Substantia nigra (tissue), 51 donors: ENCODE measurements at places on chromosomes 4 and X.

GRCh38 chr4:55323375-55323774, 22.7 kb upstream of the SRD5A3 start:
- DNase-seq = no peak

GRCh38 chr4:149291463-149291862, 524.2 kb downstream of the IQCM start:
- DNase-seq = no peak

- DNase-seq = no peak
Measured at GRCh38 chrX:8141896-8142295, 29.2 kb downstream of the VCX2 start.

- no peak for DNase-seq
Measured at GRCh38 chr4:78644063-78644691, 92.6 kb downstream of the ANXA3 start.

DNA sequence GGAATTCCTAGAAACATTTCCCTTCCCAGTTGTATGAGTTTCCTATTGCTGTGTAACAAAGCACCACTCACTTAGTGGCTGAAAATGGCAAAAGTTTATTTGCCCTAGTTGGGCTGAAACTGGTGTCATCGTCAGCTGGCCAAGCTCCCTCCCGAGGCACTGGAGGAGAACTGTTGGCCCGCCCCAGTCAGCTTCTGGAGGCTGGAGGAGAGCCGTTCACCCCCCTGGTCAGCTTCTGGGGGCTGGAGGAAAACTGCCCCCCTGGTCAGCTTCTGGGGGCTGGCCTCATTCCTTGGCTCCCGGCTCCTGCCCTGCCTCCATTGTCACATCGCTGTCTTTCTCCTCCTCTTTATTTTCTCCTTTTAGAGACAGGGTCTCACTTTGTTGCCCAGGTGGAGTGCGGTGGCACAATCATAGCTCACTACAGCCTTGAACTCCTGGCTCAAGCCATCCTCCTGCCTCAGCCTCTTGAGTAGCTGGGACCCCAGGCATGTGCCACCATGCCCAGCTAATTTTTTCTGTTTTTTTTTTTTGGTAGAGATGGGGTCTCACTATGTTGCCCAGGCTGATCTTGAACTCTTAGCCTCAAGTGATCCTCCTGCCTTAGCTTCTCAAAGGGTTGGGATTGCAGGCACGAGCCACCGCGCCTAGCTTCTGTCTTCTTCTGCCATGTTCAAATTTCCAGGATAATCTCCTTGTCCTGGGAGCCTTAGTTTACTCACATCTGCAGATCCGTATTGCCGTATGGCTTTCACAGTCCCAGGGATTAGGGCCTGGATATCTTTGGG, 3.2 kb downstream of the RGS12 start:
- DNase-seq = no peak

- DNase-seq = no peak
Measured at GRCh38 chr4:158622251-158622650, 49.4 kb downstream of the C4orf46 start.

DNA sequence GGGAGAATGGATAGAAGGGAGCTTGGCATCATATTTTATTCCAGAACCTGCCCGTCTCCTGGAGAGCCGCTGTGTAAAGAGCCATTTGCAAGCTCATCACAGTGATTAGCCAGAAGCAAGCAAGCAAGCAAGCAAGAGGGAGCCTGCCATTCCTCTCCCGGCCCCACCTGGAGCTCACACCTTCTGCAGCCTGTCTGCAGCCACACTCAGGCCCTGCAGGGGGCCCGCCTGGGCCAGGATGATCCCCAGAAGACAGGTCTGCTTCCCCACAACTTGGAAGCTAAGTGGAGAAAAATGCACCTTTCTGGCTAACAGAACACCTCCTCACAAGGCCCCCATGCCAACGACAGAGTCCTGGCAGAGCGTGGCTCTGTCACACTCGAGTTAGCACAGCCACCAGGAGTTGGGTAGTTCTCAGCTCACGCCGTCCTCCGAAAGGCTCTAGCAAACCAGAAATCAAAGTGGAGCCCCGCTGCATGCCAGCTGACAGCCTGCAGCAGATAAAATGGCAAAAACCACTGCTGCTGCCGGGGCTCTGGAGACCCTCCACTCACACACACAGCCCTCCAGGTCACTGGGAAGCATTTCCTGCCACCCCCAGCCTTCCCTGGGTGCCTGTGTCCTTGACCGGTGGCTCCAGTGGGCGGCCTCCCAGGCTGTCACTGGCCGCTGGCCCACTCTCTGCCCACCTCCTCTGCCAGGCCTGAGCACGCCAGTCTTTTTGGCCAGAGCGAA, 54.9 kb downstream of the DCTD start:
- no peak for DNase-seq

DNA sequence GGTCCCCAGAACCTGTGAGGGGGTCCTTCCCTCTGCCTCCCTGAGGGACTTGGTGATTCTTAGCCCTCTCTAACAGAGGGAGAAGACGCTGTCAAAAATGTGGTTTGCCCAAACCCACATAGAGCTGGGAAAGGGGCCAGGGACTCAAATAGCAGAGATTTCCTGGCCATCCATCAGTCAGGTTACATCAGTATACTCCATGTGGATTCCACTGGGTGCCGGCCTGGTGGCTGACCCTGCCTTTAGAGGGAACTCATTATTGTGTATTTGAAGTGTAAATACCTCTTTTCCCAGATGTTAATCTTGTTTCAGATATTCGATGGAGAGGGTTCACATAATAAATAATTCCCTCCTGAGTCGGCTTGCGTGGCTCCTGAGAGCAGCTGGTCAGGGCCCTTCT, 130.3 kb downstream of the TBL1X start:
- DNase-seq = no peak

GRCh38 chr4:102632241-102633065, 128.3 kb downstream of the MANBA start:
- DNase-seq = no peak

GRCh38 chrX:19849464-19850080, 37.8 kb downstream of the SH3KBP1 start:
- no peak for DNase-seq

GRCh38 chr4:123412091-123412505, 15.5 kb downstream of the SPRY1 start:
- no peak for DNase-seq

DNA sequence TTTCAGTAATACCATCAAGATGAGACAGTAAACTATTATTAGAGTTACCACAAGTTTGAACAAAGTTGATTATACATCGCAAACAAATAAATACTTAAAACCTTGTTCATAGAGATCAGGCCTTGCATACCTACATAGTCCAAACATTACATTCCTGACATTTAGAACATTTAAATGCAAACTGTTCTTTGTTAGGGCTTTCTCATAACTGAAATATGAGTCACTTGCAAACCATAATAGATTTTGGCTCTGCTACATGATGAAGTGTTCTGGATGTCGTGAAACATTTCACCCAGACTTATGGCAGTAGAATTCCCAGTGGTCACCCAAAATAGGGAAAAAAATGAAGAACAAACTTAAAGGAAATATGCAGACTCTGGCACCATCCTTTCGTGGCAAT, 75.0 kb downstream of the FAT4 start:
- DNase-seq = no peak

GRCh38 chr4:149987330-149988086, 90.7 kb upstream of the DCLK2 start:
- no peak for DNase-seq

DNA sequence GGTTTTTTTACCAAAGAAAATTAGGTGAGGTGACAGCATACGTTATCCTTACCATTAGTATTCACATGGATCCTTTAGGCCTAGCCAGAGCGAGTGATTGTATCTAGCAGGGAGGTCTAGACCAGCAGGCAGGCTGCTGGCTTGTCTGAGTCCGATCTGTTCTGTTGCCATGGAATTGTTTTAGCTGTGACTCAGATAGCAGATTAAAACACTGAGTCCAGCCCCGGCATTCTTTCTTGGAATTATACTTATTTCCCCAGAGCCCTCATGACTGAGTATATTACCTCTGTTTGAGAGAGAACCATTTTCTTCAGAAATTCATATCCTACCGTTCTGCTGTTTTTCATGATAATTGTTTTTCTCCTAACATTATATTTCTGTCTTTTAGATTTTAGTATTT, 37.4 kb downstream of the OCRL start:
- DNase-seq = no peak

GRCh38 chrX:150370589-150371312, 7.6 kb downstream of the MAMLD1 start:
- DNase-seq = no peak

GRCh38 chr4:155434366-155434765, 57.6 kb upstream of the MAP9 start:
- DNase-seq = no peak

DNA sequence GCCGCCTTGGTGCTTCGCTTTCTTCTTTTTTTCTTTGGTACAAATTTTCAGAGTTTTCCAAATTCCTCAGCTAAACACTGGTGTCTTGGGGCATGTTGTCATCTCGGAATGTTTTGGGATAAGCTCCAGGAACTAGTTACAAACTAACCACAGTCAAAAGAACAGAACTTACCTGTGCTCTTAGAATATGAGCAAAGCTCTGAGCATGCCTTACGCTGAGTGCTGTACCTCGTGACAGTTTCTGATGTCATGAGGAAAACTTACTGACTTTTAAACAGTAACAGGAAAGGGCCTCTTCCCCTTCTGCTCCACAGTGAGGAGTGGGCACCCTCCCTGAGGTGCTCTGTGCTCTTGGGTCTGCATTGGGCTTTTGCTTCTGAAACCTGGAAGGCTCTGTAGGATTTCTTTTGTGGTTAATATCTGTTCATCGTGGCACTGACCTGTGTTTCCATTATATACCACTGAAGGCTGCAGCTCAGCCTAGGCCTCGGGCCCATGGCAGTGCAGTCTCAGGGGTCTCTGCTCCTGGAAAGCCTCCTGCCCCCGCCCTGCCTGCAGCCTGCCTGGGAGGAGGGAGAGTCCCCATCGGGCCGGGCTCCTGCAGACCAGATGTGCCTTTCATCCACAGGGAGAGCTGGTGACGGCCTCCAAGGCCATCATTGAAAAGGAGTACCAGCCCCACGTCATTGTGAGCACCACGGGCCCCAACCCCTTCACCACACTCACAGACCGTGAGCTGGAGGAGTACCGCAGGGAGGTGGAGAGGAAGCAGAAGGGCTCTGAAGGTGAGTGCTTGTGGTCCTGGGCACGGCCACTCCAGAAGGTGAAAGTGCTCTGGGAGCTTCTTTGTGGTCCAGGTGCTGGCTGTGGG, 48.7 kb downstream of the NOP14 start:
- no peak for DNase-seq

- no peak for DNase-seq
Measured at GRCh38 chrX:108224727-108225621, 133.4 kb downstream of the ATG4A start.

DNA sequence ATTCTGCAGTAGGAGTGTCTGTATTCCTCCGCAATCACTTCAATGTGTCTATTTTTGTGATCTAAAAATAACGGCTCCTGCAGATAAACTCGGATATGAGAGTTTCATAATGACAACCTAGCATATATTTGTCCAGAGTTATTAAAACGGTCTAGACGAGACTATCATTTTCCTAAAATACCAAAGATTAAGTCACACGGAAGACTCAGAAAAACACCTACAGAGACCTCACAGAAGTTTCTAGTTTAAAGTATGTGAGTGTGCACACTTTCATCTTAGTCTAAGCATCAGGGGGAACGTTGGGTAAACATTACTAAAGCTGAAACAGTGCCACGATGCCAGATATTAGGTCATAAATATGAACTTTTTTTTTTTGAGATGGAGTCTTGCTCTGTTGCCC, 156.9 kb downstream of the AFAP1 start:
- DNase-seq = no peak

- DNase-seq = no peak
Measured at GRCh38 chrX:103066606-103067005, 2.6 kb upstream of the BEX1 start.

- DNase-seq = no peak
Measured at GRCh38 chrX:24542756-24543155, 77.7 kb downstream of the PDK3 start.

GRCh38 chr4:140581078-140581477, 12.3 kb upstream of the UCP1 start:
- no peak for DNase-seq

DNA sequence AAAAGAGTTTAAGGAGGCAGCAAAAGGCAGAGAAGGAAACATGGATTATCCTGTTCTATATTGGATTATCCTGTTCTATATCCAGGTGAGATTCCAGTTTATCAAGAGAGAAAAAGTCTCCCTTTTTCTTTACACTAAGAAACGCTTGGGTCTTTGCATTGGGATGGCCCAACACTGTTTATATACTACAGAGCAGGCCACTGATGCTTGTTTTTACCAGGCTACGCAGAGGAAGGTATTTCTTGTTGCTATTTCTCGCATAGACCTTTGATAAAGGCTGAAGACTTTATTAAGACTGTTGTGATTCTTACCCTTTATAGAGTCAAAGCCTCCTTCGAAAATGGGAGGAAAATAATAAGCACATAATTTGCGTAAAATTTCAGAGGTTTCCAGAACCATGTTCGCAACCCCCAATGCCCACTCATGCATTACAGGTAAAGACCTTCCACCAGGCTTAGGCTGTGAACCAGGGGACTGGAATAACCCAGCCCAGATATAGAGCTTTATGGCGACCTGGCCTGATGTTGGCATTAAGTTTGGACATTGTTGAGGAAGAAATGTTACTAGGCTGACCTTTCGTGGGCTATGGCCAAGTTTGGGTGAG, 218.3 kb downstream of the PTTG2 start:
- no peak for DNase-seq

DNA sequence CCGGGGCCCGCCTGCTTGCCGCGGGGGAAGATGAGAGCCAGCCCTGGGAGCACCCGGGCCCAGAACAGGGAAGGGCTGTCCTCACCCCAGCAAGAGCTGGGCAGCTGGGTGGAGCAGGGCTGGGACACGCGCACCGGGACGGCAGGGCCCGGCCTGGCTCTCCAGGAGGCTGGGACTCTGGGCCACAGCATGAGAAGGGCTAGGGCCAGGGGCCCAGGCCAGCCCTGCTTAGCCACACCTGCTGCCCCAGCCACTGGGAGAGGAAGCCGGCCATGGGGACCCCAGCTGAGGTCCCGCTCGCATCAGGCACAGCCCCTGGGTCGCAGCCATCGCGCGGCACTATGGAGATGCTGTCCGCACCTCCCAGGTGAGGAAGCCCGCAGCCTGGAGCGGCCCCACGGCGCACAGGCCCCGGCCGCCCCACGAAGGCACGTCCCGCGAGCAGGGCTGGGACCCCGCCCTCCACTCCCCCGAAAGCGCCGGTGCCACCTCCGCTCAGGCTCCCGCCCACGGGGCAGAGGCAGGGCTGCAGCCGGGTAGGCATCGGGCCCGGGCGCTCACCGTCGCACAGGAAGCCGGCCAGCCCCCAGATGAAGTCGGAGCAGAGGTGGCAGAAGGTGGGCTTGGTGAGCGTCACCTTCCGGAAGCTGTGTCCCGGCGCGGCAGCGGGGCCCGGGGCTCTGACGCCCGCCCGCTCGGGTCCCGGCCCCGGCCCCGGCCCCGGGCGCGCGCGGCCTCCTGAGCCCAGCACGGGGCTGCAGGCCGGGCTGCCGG, 531 bp downstream of the DGKQ start:
- no peak for DNase-seq

- DNase-seq = no peak
Measured at GRCh38 chr4:94274912-94275311, 67.2 kb downstream of the SMARCAD1 start.

- DNase-seq = no peak
Measured at GRCh38 chr4:139749835-139750498, 84.3 kb downstream of the MGST2 start.
